ENCODE measurements at places on chromosomes 12 and 14.
A peak's percentile ranks its signal among the peaks of the same experiment; 100 is the strongest.

GRCh38 chr12:58487255-58487654 lies 433.0 kb downstream of the LRIG3 start:
- DNase-seq: no peak

- no peak for DNase-seq
Measured at GRCh38 chr12:52444647-52445595, 7.0 kb downstream of the KRT6B start.

GRCh38 chr12:49219417-49220026 lies 30.6 kb upstream of the TUBA1A start:
- DNase-seq: no peak

- no peak for DNase-seq
Measured at GRCh38 chr14:99854831-99855230, 61.6 kb downstream of the EML1 start.

GRCh38 chr12:131391399-131391798 lies 319.5 kb upstream of the SFSWAP start:
- DNase-seq: no peak

DNA sequence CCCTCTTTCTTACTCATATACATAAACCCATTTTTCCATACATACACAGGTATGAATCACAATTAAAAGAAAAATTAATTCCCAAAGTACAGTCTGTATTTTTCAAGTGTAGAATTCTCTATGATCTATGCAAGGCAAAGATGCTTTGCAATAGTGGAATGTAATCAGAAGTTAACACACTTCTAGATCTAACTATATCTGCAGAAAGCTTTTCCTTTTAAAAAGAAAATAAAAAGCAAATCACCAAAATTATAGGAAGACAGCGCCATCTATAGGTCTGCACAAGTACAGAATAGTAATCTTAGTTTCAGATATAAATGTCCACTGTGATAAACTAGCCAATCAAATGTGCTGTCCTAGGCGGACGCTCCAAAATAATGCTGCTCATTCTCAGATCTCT lies 22.0 kb downstream of the SLC25A21 start:
- DNase-seq: no peak

DNA sequence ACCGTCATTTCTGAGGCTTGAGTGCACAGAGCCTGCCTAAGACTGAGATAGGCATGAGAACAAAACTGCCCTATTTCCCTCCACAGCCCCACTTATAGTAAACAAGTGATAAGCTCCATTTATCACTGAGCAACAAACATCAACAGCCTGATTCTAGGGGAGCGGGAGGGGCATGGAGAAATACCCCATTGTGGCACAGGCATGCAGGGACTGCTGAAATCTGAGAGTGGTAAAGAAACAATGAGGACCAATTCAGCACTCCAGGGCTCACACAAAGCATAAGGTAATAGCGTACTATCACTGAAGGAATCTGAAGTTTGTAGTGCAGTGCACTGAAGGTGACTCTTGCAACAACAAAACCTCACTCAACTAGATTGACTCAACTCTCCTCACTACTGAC lies 186.7 kb downstream of the ANO2 start:
- no peak for DNase-seq

DNA sequence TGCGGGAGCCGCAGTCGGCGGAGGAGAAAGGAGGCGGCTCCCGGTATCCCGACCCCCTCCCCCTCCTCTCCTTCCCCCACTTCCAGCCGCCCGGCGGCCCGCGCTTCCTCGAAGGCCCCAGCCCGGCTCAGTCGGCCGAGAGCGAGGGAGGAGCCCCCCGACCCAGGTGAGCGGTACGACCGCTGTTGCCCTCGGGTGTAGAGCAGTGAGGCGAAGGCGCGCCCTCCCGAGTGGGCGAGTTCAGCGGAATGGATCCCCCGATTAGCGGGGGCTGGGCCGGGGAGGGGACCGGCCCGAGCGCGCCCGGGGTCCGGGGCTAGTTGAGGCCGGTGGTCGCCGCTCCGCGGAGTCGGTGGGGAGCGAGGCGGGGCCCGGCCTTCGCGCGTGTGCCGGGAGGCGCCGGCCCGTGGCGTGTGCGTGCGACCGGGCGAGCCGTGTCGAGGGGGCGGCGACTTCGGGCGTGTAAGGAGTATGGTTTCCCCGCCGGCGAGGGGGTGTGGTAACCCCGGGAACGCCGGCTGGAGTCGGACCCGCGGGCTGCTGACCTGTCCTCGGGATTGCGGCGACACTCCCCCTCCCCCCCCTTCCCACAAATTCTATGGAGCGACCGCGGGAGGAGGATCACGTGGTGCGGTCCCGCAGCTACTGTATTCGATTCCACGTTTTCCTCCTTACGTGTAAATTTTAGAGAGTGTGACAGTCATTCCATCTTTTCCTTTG lies 501 bp downstream of the RIMKLB start:
- no peak for DNase-seq

GRCh38 chr12:98639491-98639890 lies 5.1 kb downstream of the IKBIP start:
- DNase-seq: no peak

DNA sequence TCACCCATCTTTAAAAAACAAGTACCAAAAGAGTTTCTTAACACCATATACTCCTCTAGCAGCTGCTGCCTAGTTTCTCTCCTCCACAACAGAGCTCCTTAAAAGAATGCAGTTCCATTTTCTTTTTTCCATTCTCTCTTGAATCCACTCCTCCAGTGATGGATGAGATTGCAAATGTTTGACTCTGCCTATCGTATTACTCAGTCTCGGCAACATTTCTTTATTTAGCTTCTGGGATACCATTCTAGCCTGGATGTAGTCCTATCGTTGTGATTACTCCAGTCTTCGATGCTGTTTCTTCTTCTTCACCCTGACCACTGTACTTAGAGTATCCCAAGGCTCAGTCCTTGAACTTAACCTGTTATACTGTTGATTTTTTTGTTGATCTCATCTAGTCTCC lies 30.8 kb downstream of the CAND1 start:
- DNase-seq: no peak

DNA sequence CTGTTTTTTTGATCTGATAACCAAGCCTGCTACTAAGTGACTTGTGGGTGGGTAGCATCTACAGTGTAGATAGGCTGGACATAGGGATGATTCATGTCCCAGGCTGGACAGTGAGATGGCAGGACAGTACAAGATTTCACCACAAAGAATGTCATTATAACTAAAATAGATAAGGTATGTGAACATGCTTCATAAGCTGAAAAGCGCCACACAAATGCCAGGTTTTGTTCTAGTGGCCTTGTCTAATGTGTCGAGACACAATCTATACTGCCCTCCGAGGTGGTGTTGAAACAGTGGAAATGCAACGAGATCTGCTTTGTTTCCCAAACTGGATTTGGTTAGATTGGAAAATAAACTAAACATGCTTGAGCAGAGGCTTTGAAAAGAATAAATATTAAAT lies 4.4 kb downstream of the LGALS3 start:
- DNase-seq: no peak

DNA sequence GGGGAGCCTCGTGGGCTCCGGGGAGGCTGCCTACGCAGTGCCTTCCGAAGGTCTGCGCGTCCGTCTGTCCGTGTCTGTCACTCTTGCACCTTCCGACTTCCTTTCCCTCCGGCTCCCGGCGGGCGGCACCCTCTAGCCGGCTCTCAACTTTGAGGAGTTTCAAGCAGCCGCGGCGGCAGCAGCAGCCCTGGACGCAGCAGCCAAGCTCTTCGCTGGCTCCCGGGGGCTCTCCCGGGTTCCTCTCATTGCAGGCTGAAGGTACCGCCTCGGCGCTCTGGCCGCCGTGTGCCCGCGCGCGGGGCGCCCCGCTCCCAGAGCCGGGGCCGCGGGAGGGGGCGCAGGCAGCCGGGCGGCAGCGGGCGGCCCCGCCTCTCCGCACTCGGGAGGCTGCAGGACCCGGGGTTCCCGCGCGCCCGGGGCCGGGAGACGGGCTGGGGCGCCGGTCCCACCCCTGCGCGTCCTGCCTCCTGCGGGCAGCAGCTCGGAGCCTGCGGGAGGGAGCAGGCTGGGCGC lies at the start of the genes AMIGO2 and PCED1B:
AMIGO2 (minus strand) TSS at position 492 of the 513 bp plus-strand sequence. CDS start 957 bp downstream, outside the sequence.
PCED1B (plus strand) TSS at position 154 of the 513 bp plus-strand sequence. CDS start 155,443 bp downstream, outside the sequence.
- peak; percentile 5 for DNase-seq

- no peak for DNase-seq
Measured at GRCh38 chr14:97924922-97925613, 1127.9 kb downstream of the VRK1 start.

DNA sequence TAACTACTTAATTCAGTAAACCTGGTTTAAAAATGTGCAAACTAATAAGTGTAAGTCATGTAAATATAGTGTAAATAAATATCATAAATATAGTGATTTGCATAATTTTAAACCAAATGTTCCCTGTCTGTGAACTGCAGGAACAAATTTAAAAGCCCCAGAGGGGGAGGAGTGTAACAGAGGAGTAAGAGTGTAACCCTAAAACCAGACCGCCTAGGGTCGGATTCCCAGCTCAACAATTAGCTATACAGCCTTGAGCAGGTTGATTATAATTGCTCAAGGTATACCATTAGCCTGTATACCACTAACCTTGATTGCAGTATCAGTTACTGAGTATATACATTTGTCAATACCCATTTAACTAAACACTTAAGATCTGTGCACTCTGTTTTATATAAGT lies 218.4 kb downstream of the ADAMTS20 start:
- no peak for DNase-seq

DNA sequence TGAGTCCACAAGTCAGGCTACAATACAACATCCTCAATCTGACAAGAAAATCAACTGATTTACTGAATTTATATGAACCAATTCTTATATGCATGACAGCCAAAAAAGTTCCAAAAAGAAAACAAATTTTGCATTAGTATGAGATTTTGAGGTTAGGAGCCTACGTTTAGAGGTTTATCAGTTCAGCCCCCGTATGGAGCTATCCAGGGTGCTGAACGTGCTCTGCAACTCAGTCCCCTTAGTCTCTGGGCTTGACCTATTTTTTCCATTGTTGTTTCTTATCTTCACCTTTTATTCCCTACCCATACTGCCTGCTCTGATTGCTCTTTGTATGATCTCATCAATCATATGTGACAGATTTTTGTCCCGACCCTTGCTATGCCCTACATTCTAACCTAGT lies 693.0 kb downstream of the NRXN3 start:
- DNase-seq: no peak

GRCh38 chr12:105978276-105978675 lies 160.5 kb downstream of the NUAK1 start:
- no peak for DNase-seq

GRCh38 chr12:131622422-131622955 lies 88.4 kb upstream of the SFSWAP start:
- DNase-seq: no peak

DNA sequence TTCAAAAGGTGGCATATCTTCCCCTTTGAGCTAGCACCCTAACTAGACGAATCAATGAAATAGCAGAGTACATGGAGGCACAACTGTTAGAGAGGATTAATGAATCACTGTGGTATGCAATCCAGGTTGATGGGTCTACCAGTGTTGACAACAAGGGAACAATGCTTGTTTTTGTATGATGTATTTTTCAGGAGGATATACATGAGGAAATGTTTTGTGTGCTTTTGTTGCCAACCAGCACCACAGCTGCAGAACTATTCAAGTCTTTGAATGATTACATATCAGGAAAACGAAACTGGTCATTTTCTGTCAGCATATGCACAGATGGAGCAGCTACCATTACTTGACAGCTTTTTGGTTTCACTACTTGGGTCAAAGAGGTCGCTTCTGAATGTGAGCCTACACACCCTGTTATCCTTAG lies 142.6 kb downstream of the GPHN start:
- no peak for DNase-seq

DNA sequence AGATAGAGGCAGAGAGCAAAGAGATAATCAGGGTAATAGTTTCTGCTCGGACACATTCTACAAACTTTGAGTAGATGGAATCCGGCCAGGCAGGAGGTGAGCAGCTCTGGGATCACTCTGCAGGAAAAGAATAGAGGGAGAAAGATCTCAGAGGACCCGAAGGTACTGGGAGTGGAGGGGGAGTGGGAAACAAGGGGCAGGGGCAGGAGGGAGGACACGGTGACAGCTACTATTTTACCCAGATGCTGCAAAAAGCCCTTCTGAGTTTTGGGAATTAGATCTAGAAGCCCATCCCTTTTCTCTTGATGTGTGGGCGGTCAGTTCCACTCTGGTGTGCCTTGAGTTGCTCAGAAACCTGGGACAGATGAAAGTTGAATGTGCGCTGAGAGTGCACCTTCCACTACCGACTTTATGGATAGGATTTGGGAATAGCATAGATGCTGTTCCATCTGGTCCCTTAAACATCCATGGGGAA lies 556 bp downstream of the GPRC5A start:
- DNase-seq: no peak

GRCh38 chr14:24052656-24053547 lies 1.1 kb downstream of the CARMIL3 start:
- DNase-seq: no peak

GRCh38 chr14:68285421-68286179 lies 466.0 kb downstream of the RAD51B start:
- no peak for DNase-seq

- DNase-seq: no peak
Measured at GRCh38 chr12:97943359-97943758, 480.8 kb downstream of the RMST start.

- DNase-seq: no peak
Measured at GRCh38 chr12:64097366-64098105, 124.6 kb downstream of the KICS2 start.

DNA sequence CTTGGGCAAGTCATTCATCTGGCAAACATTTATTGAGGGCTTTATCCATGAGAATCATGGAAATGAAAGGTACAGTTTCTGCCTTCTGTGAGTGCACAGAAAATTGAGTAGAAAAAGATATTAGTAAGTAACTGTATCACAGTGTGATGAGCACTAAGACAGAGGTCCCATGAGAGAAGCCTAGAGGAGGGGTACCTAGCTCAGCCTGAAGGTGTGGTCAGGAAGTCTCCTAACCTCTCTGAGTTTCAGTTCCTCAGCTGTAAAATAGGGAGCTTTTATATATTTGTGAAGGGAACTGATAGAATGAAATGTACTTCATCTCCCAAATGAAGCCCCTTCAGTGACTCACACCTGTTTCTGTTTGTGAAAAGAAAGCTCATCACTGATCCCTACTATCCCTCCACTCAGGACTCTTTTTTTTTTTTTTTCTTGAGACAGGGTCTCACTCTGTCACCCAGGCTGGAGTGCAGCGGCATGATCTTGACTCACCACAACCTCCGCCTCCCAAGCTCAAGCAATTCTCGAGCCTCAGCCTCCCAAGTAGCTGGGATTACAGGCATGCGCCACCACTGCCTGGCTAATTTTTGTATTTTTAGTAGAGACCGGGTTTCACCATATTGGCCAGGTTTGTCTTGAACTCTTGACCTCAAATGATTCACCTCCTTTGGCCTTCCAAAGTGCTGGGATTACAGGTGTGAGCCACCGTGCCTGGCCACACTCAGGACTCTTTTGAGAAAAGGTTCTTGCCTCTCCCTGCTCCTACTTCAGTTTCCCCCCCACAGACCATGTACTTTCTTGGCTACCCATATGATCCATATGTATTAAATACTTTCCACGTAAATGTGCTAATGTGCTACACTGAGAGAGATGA lies 93.7 kb upstream of the FUT8 start:
- no peak for DNase-seq

DNA sequence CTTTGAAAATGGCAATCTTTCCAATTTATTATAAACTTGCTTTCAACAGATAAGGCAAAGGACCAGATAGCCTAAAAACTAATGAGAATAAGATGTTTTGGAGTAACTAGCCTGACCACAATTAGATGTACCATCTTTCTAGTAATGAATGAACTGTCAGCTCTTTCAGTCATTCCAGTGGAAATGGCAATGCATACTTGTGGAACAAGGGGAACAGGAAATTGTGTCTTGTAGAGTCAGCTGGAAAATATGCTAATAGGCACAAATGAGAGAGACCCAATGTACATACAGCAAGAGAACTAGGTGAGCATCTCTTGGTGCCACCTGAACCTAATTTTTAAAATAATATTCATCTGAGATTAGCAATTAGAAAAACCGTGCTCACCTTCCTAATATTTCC lies 76.1 kb upstream of the GPHB5 start:
- DNase-seq: no peak

- no peak for DNase-seq
Measured at GRCh38 chr14:71414631-71415403, 507.6 kb downstream of the PCNX1 start.

All from esophagus squamous epithelium (tissue), 5 donors.